ENCODE measurements at places on chromosomes 5 and 9.

- DNase-seq: no peak
These were observed 108.1 kb upstream of the FBXL7 start for GRCh38 chr5:15391704-15392397.

GRCh38 chr5:42807722-42808447 is 3.8 kb downstream of the SELENOP start:
- no peak for DNase-seq

GRCh38 chr5:5613261-5613990 is 190.9 kb downstream of the ICE1 start:
- no peak for DNase-seq

DNA sequence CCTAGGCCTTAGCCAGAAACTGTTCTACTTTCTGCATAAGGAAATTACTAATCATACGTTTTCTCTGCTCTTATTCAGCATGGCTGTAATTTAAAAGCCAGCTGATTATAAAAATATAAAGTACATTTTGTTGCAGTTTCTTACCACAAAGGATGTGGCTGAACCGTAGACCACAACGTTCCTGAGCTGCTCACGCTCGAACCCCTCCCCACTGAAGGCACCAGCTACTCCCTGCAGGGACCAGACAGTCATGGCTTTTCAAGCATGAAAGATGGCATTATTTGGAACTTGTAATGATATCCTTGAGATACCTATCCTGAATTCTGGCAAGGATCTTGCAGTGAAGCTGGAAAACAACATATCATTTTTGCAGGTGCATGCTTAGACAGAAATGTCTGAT is 91.8 kb upstream of the DMRT1 start:
- DNase-seq: no peak
